ENCODE measurements at places on chromosomes 3 and 15.

DNA sequence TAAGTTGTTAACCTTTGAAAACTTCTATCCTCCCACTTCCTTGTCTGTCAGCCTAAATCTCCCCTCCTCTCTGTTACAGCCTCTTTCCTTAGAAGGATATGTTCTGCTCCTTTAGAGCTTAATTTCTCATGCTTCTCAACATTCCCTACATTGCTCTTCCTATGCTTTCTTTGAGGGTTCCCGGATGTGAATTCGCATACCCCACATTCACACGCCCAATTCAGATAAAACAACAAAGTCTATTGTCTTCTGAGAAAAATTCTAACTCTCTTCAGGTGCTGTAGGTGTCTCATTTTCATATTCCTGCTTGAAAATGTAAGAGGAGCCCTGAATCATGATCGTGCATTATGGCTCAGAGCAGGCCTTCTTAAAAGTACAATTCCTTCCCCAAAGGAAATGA, 171.8 kb upstream of the DPH6 start:
- no peak for DNase-seq

DNA sequence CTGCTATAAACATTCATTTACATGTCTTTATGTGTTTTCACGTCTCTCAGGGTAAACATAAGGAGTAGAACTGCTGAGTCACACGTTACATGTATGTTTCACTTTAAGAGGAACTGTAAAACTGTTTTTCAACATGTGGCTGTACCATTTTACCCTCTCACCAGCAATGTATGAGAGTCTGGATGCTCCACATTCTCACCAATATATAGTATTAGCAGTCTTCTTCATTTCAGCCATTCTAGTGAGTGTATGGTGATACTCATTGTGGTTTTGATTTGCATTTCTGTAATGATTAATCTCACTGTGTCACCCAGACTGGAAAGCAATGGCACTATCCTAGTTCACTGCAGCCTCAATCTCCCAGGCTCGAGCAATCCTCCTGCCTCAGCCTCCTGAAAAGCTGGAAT, 37.1 kb downstream of the PHC3 start:
- no peak for DNase-seq

- DNase-seq, result no peak
These were observed 13.4 kb downstream of the RIOX2 start for GRCh38 chr3:97958796-97959195.

DNA sequence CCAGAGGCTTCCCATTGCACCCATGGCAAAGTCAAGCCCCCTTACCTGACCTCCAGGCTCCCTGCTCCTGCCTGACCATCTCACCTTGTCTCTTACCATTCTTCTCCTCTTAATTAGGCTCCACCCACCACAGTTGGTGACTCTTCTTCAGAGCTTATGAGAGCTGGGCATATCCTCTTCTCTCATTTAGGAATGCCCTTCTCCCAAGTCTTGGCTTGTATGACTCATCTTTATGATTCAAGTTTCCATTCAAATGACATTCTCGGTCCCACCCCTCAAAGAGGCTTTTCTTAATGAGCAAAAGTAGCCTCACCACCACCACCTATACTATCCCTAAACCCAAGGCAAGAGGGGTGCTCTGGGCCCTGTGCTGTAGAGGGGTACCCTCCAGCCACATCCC, 55.3 kb upstream of the NUDT16 start:
- peak; percentile 26 for DNase-seq

- DNase-seq, result no peak
These were observed 316.8 kb upstream of the CTDSPL start for GRCh38 chr3:37544869-37545352.

GRCh38 chr15:40320931-40321371, 2.5 kb upstream of the INAFM2 start:
- peak; percentile 83 for DNase-seq

DNA sequence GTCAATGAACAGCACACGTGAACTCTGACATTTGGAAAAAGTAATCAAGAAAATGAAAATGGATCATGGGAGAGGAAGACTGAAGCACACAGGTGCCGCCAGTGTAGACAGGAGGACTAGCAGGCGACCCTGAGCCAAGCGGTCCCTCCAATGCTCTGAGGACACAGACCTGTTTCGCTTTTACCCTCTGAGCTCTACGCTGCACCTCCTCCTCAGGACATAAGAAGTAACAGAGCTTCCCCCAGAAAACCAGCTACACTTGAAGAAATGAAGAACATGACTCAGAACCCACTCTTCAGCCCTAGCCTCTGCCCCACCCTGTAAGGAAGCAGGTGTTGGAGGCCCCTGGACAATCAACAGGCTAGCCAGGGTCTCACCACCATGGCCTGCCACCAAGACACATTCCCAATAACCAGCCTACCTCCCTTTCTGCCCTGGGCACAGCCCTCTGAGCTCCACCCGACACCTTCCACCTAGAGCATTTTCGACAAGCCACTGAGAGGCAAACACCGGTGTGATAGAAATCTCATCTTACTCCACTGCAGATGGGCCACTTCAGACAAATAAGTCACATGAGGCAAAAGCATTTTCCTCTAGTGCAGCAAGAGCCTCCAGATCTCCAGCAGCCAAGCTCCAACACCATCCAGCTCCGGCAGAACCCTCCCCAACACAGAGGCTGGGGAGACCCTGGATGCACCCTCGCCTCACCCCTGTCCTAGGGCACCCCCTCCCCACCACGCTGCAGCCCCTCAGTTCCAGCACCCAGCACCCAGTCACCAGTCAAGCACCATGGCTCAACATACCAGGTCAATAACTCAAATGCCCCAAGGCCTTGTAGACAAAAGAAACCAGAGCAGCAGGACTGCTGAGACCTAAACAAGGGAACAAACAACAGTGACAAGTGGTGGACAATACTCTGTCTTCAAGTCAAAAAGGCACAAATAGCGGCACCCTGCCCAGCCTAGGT, 11.4 kb downstream of the FAM174B start:
- DNase-seq, result no peak

GRCh38 chr3:141237701-141238521, 6.3 kb downstream of the PXYLP1 start:
- no peak for DNase-seq

Data from choroid plexus epithelial cell (primary cell).